Fibroblast of villous mesenchyme (primary cell): ENCODE measurements at places on chromosomes 2 and 18. TPM values are rescaled to one million over a fixed set of nuclear protein-coding genes. Genes with fewer than 3 reads are reported as not detected.

NT5DC4 gene
- not detected in 2 replicates for total RNA-seq

FNDC4 gene
- total RNA-seq: 8.6 and 11.6 TPM in 2 replicates

MRPS5 gene
- total RNA-seq: 30.0 and 32.0 TPM in 2 replicates

ITPRIPL1 gene
- 3.2 and 5.2 TPM in 2 replicates for total RNA-seq

COL3A1 gene
- total RNA-seq: 3,024 and 3,294 TPM in 2 replicates

HRH4 gene
- total RNA-seq: under 0.01 TPM in 1 of 2 replicates, not detected in the other
